ENCODE measurements at places on chromosomes 7 and 10.

GRCh38 chr7:142100634-142101033, 10.9 kb upstream of the MGAM2 start:
- DNase-seq, result no peak

DNA sequence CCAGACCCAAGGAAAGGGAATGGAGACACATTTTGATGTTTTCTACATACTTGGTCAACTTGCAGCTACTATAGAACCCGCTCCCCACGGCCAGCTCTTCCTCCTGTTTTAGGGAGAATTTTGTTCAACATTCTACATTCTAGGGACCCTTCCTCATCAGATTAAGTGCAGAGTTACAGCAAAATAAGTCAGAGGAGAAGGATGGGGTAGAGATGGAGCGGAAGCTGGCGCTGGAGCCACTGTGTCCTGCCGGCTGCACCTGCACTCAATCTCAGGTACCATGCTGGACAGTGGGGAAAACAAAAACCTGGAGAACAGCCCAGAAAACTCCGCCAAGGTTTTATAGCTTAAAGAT, 79.4 kb upstream of the EN2 start:
- no peak for DNase-seq

DNA sequence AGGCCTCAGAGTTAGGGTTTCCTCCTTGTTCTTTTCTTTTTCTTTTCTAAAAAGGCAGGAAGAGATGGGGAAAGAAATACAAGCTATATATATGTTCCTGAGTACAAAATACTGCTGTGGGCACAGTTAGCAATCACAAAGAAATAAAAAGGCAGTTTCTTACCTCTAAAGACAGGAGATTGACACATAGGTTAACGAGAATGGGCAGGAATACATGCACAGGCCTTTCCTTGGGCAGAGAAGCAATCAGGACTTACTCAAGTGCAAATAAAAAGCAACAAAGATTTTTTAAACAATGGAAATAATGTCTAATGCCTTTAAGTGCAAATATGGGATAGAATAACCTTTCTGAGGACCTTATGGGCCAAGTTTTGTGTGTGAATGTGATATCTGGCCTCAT, 119.5 kb upstream of the AGK start:
- no peak for DNase-seq

GRCh38 chr7:70071766-70072165, 473.5 kb downstream of the AUTS2 start:
- no peak for DNase-seq

DNA sequence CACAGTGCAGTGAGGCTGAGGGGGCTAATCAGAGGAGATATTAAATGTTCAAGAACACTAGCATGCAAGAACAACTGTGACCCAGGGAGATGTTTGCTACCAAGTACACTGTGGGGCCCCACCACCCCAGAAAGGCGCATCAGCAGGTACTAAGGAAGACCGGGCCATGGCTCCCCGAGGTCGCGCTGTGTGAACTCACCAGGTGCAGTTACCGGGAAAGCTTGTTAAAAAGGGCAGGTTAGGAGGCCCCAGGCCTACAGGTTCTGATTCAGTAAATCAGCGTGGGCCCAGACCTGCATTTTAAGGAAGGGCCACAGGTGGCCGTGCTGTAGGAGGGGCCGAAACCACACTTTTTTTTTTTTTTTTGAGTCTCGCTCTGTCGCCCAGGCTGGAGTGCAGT, 54.6 kb downstream of the TMEM209 start:
- no peak for DNase-seq

- DNase-seq, result no peak
These were observed 435.7 kb upstream of the GALNT17 start for GRCh38 chr7:70696201-70696754.

GRCh38 chr7:104943502-104944343, 70.3 kb upstream of the KMT2E start:
- peak; percentile 70 for DNase-seq

DNA sequence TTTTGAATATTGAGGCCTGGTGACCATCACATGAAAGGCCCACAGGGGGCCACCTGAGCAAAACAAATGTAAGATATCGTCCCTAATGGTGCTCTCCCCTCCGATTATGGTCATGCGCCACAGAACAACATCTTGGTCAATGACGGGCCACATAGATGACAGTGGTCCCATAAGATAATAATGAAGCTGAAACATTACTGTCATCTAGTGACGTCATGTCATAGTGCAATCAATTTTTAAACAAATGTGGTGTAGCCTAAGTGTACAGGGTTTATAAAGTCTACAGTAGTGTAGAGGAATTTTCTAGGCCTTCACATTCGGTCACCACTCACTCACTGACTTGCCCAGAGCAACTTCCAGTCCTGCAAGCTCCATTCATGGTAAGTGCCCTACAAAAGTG, 36.8 kb downstream of the JCAD start:
- DNase-seq, result no peak

- no peak for DNase-seq
These were observed 69.9 kb downstream of the FOXL3 start for GRCh38 chr7:359766-360361.

DNA sequence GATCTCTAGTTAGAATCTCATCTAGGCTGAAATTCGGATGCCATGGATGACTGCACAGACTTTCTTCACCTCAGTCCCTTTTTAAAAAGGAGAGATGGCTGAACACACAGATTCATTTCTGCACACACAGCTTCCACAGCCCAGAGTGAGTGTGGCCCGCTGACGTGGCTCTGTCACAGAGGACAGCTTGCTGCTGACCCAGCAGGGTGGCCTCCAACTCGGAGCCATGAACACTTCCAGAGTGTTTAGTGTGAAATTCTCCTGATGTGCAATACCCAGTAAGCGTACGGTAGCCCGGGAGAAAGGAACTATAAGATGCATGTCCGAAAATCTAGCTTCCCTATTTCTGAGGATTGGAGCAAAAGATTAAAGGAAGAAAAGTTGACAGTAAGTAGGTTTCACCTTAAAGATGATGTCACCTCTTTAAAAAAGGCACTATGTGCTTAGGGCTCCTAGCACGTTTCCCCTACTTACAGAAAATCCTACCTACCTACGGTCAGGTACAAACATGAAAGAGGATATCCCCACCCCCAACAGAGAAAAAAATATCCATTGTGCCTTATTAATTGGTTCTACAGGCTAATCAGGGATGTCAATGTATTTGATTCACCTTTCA, 162.2 kb downstream of the RAPGEF5 start:
- no peak for DNase-seq

- DNase-seq, result no peak
These were observed 173.9 kb downstream of the ARID5B start for GRCh38 chr10:62075414-62075813.

DNA sequence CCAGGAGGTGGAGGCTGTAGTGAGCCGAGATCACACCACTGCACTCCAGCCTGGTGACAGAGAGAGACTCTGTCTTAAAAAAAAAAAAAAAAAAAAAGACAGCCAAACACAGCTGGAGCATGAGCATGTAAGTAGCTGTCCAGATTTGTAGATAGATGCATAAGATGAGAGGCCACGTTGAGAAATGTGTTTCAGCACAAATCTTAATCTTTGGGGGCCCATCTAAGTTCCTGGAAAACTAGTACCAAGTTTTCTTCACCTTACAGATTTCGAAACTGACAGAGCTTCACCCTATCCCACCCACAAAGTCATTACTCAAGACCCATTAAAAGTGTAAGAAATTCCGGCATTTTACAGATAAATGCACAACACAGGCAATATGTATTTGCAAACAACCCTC, 208.2 kb downstream of the PARD3 start:
- DNase-seq, result no peak

DNA sequence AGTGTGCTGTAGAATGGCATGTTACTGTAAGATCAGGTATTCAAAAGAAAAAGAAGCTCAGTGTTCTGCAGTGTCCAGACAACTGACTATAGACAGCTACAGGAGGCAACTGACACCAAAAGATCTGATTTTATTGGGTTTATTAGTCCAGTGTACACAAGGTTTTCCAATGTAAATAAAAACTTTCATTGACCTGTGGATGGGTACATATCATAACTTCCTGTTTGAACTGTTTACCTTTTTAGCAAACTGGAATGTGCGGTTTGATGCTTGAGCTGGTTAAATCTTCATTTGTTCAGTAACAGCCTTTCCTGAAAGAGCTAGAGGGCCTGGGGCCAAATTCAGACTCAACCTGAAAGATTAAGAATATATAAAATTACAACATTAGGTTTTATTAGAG, 172.6 kb upstream of the SP8 start:
- DNase-seq, result no peak

- DNase-seq, result no peak
These were observed 23.4 kb upstream of the PRKCQ start for GRCh38 chr10:6603142-6604125.

DNA sequence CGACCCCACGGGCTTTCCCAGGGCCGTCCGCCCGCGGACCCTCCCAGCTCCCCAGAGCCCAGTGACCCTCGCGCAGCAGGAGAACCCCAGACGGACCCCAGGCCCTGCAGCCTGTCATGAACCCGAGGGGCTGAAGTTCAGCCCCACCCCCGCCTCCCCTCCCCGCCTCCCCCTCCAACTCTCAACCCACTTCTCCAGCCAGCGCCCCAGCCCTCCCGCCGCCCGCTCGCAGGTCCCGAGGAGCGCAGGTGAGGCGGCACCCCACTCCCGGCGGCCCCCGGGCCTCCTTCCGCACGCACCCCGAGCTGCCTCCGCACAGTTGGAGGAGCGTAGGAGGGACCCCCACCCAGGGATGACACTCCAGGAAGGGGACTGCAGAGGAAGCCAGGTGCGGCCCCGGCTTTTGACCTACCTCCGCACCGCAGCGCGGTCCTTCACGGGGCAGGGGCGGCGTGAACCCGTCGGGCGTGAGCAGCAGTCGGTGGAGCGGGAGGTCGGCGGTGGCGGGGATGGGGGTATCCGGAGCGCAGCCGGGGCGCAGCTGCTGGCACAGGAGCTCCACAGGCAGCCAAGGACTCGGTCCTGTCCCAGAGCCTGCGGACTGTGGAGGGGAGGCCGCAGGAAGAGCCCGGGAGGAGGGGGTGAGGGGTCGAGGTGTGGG, at the start of gene TMEM176A:
TMEM176A (plus strand) TSS at position 189 of the 661 bp plus-strand sequence. CDS start 782 bp downstream, outside the sequence.
- DNase-seq, result no peak

DNA sequence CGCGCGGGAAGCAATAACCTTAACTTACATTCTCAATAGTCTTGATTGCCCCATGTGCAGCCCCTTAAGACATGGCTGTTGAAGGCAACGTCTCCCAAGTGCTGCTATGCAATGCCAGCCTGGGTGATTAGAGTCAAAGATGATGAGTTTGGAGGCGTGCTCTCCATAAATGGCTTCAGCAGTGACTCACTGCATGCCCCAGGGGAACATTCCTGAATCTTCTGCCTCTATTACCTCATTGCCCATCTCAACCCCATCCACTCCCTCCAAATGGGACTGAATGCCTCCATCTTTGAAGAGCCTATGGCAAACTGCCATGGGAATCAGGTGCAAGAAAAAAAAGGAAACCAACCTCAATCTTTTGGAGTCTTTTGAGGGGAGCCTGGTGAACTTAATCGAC, 282.8 kb downstream of the SNX10 start:
- DNase-seq, result peak; percentile 54

DNA sequence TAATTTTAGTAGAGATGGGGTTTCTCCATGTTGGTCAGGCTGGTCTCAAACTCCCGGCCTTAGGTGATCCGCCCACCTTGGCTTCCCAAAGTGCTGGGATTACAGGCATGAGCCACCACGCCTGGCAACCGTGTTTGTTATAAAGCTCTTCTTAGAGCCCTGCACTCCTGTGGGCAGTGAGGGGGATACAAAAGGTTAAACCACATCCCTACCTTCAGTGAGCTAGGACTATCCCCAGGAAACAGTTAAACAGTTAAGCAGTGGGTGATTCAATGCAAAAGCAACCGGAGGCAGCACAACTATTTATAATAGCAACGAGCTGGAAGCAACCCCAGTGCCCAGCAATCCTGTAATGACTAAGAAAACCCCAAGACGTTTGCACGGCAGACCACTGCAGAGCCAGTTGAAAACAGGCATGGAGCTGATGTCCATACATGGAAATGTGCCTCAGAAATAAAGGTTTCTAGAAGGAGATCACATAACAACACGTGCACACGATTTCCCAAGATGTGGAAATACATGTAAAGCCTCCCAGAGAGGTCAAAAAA, 107.2 kb upstream of the LYZL2 start:
- DNase-seq, result peak; percentile 37

GRCh38 chr10:49108656-49109055, 6.7 kb downstream of the VSTM4 start:
- no peak for DNase-seq

DNA sequence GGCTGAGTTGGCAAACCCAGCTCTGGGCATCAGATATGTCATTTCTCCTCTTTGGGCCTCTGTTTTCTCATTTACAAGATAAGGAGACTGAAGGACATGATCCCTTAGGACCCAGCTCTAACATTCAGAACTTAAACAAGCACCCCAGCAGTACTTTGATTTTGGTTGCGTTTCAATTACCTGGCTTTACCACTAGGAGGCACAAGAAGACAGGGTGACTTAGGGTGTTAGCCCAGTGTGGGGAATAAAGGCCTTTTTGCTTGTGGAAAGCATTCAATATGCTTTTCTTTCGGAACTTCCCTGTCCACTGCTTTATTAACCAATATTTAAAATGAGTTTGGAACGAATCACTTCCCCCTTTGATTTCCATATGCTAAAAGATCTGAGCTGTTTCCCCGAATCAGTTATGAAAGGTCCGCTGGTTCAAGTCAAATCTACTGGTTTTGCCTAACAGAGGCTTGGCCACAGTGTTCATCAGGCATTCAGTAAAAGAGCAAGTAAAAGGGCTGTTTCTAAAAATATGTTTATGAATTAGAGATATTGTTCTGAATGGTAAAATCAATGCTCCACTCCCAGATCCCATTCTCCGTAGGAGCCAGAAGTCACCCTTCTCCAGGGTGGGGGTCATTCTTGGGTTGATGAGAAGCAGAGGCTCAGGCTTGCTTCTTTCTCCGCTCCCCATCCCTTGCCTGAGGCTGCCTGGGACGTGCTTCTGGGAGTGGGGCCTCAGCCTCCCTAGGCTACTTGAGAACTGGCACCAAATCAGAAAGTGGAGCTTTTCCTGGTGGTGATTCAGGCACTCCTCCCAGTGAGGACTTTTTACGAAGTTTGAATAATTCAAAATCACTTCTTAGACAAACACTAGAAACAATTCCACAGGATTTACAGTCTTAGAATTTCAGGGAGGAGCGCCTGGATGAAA, 105.5 kb downstream of the MYOF start:
- DNase-seq, result peak; percentile 65

GRCh38 chr7:44647981-44648714, 41.7 kb downstream of the OGDH start:
- no peak for DNase-seq

- DNase-seq, result no peak
These were observed 2.2 kb downstream of the MORN4 start for GRCh38 chr10:97631098-97631497.

DNA sequence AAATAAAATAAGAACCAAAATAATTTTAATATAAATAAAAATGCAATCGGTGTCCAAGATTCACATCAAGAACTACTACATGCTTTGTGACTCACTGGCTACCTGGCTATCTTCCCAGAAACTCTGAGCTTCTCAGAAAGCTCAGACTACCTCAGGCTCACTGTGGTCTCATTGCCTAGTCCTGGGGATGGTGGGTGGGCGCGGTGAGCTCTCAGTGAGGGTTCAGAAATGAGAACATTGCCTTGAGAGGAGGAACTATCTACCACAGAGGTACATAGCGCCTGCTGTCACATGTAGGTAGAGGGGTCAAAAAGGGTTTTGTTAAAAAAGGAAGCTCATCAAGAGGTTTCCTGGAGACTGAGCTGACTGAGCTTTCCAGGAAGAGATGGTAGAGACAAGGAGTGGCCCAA, 108.0 kb downstream of the WDFY4 start:
- peak; percentile 82 for DNase-seq

Data from foreskin keratinocyte (primary cell).